ENCODE measurements at places on chromosomes 1 and 21.

DNA sequence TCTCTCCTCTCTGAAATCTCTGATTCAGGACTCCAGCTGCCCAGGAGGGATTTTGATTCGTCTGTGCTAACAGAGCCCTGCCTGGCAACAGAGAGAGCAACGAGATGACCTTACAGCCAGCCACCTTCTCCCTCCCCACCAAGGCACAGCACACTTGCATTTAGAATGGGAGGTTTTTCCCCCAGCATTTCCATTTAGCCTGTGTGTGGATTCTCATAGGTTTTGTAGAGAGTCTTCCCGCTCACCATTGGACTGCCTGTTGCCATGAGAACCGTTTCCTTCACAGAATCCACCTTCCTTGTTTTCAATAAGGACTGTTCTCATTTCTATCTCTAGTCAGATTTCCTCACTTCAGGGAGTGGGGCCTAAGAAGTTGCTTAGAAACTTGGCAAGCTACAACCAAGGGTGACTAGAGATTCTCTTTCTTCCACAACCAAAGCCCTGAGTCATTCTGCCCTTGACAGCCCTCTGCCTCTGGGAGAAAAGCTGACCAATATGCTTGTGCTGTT is 5.8 kb upstream of the IKBKE start:
- H3K4me1 ChIP-seq = no peaks in the 10 kb centered on the region
- H3K4me3 ChIP-seq = no peak overlapping the region
- peaks cover 4% of the 10 kb centered on the region for H3K36me3 ChIP-seq
- no peak overlapping the region for H3K27ac ChIP-seq
- DNase-seq = no peak
- H3K27me3 ChIP-seq = peaks cover 28% of the 10 kb centered on the region

- peaks cover 4% of the 10 kb centered on the region for H3K4me1 ChIP-seq
- H3K4me3 ChIP-seq = no peak overlapping the region
- no peaks in the 10 kb centered on the region for H3K36me3 ChIP-seq
- H3K27me3 ChIP-seq = peaks cover 27% of the 10 kb centered on the region
- H3K27ac ChIP-seq = no peak overlapping the region
- no peak for DNase-seq
Measured at GRCh38 chr21:41115851-41116250, 52.1 kb upstream of the BACE2 start.

- no peaks in the 10 kb centered on the region for H3K4me1 ChIP-seq
- H3K4me3 ChIP-seq = no peak overlapping the region
- H3K36me3 ChIP-seq = peaks cover 23% of the 10 kb centered on the region
- no peak for DNase-seq
- H3K27ac ChIP-seq = peak overlapping the region; percentile 33
- H3K27me3 ChIP-seq = no peaks in the 10 kb centered on the region
Measured at GRCh38 chr1:24161270-24161669, 18.3 kb upstream of the IL22RA1 start.

DNA sequence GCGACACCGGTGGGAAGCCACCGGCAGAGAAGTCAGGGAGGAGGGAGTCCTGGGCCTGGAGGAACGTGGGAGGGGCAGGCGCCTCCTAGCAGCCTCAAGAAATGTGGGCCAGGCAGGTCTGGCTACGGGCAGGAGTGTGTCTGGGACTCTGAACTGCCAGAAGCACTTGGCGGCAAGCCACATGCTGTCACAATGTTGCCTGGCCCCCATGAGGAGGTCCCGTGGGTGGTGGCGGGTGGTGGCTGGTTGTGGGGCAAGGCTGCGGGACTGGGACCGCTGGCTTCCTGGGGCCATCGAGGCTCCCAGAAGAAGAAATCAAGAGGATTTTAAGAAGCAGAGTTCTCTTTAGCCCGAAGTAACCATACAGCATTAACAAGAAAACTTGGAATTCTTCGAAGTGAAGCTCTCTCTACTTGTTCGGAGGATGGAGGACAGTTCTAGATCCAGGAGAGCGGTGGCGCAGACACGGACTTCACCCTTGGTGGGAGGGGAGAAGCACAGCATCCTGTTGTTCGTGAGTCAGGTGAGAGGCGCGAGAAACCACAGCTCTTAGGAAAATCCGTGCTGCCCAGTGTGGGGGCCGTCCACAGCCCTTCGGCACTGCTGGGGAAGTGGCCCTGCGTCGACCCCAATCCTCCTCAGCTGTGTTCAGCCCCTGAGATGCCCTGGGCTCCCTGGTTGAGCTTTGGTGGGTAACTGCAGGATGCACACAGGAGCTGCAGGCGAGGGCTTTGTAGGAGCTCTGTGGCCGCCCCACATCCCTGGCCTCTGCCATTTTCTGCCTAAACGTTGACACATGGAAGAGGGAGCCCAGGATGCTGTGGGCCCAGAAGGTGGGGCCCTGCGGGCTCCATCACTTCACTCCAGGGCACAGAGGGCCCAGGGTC is 12.4 kb downstream of the SKI start:
- H3K36me3 ChIP-seq = peaks cover 4% of the 10 kb centered on the region
- no peak overlapping the region for H3K4me3 ChIP-seq
- no peak for DNase-seq

DNA sequence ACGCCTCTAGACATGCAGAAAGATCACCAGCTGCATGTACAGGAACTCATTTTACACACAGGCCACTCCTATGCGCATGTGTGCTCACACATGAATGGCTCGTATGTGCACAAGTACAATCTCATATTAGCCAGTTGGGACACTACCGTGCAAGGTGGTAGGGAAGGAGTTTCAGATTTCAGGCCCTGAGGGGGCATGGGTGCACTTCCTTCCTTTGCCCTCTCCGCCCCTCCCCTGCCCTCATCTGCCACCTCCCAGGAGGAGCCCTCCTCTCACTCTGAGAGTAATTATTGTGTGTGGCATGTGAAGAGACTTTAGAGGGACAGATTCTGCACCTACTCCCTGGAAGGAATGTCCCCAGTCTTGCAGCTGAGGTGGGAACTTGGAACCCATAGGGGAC is 14.8 kb downstream of the EDN2 start:
- no peak overlapping the region for H3K27ac ChIP-seq
- DNase-seq = no peak
- no peak overlapping the region for H3K4me3 ChIP-seq
- peaks cover 15% of the 10 kb centered on the region for H3K4me1 ChIP-seq
- H3K27me3 ChIP-seq = peaks cover 3% of the 10 kb centered on the region

GRCh38 chr1:9347095-9347850 is 54.6 kb downstream of the SPSB1 start:
- DNase-seq = no peak
- no peak overlapping the region for H3K27ac ChIP-seq
- peaks cover 20% of the 10 kb centered on the region for H3K4me1 ChIP-seq
- H3K27me3 ChIP-seq = no peaks in the 10 kb centered on the region
- H3K4me3 ChIP-seq = no peak overlapping the region

DNA sequence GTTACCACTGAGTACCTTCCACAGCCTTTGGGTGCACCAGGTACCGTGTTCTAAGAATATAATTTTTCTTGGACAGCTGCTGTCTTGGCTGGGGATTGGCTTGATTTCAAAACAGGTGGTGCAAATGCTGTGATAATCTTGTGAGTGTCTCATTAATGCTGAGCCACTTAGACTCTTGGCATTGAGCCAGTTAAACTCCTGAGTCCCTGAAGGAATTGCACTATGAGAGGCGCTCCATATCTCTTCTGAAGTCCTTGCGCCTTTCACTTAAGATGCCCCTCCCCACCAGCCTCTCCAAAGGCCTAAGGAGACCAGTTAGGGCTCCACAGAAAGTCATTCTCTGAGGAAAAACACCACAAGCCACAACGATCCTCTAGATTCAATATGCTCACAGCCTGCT is 51.0 kb downstream of the BACH1 start:
- H3K4me3 ChIP-seq = no peak overlapping the region
- peaks cover 23% of the 10 kb centered on the region for H3K4me1 ChIP-seq
- H3K36me3 ChIP-seq = peaks cover 21% of the 10 kb centered on the region
- no peak overlapping the region for H3K27ac ChIP-seq
- H3K27me3 ChIP-seq = no peaks in the 10 kb centered on the region

GRCh38 chr1:233735331-233735730 is 121.4 kb downstream of the KCNK1 start:
- H3K4me3 ChIP-seq = no peak overlapping the region
- no peak for DNase-seq
- no peaks in the 10 kb centered on the region for H3K36me3 ChIP-seq
- H3K27me3 ChIP-seq = no peaks in the 10 kb centered on the region
- H3K4me1 ChIP-seq = no peaks in the 10 kb centered on the region

DNA sequence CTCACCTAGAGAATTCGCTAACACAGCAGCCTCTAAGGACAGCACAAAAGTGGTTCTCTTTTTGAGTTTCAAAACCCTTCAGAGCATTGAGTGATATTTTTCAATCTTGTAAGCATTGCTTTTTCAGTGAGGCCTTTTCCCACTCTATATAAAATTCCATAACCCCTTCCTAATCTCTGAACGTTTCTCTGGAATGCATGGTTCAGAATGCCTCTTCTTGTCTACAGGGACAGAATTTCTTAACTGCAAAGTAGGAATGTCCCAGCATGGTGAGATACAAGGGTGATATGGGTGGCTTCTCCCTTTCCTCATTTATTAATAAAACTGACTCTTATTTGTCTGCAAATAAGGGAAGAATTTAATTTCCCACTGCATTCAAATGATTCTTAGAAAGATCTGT is 377.9 kb downstream of the LTN1 start:
- H3K36me3 ChIP-seq = no peaks in the 10 kb centered on the region
- DNase-seq = no peak
- H3K4me1 ChIP-seq = no peaks in the 10 kb centered on the region
- H3K27me3 ChIP-seq = no peaks in the 10 kb centered on the region
- H3K4me3 ChIP-seq = no peak overlapping the region

- peaks cover 4% of the 10 kb centered on the region for H3K36me3 ChIP-seq
- no peaks in the 10 kb centered on the region for H3K27me3 ChIP-seq
- H3K4me3 ChIP-seq = no peak overlapping the region
- no peak for DNase-seq
- H3K4me1 ChIP-seq = peaks cover 10% of the 10 kb centered on the region
- no peak overlapping the region for H3K27ac ChIP-seq
Measured at GRCh38 chr1:109634771-109635750, 15.4 kb downstream of the AMPD2 start.

GRCh38 chr1:48775831-48776392 is 779 bp downstream of the BEND5 start:
- peaks cover 4% of the 10 kb centered on the region for H3K27me3 ChIP-seq
- peak overlapping the region; percentile 100 for H3K4me3 ChIP-seq
- H3K27ac ChIP-seq = peak overlapping the region; percentile 93
- peaks cover 42% of the 10 kb centered on the region for H3K4me1 ChIP-seq
- no peak for DNase-seq
- peaks cover 9% of the 10 kb centered on the region for H3K36me3 ChIP-seq

DNA sequence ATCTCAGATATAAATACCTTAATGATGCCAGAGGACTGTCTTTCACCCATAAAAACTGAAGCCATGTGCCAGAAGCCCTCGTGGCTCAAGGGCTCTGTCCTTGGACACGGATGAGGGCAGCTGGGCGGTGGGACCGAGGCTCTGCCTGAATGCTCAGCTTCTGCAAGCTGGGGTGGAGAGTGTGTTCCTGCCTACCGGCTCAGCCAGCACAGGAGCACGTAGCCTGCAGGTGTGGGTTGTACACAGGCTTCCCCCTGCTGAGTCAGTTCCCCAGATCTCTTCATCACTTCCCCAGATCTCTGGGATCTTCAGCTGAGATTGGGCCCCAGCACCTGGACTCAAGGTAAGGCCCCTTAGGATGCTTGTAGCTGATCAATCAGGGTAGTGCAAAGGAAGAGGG is 15.4 kb downstream of the KCNJ15 start:
- H3K27ac ChIP-seq = no peak overlapping the region
- peaks cover 22% of the 10 kb centered on the region for H3K27me3 ChIP-seq
- no peak for DNase-seq
- H3K36me3 ChIP-seq = no peaks in the 10 kb centered on the region

DNA sequence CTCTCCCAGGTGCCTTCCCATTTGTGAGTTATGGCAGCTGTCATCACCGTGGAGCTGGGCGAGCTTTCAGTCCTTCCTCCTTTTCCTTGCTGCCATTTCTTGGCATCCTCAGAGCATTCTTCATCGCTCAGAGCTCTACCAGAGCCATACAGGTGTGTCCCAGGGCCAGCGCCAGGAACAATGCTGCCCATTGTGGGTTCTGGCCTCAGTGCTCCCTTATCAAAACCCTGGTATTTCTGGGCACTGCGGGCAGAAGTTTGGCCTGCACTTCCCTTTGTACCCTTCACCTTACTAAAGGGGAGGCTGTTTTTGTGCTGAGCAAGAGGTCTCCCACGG is 28.5 kb downstream of the RASSF5 start:
- no peak for DNase-seq
- H3K36me3 ChIP-seq = peaks cover 2% of the 10 kb centered on the region
- peaks cover 13% of the 10 kb centered on the region for H3K27me3 ChIP-seq
- no peaks in the 10 kb centered on the region for H3K4me1 ChIP-seq
- no peak overlapping the region for H3K4me3 ChIP-seq

GRCh38 chr1:45796381-45796780 is 7.0 kb upstream of the MAST2 start:
- H3K27me3 ChIP-seq = peaks cover 8% of the 10 kb centered on the region
- H3K4me1 ChIP-seq = no peaks in the 10 kb centered on the region
- no peak overlapping the region for H3K27ac ChIP-seq
- DNase-seq = no peak

- H3K27ac ChIP-seq = no peak overlapping the region
- no peak for DNase-seq
- H3K27me3 ChIP-seq = no peaks in the 10 kb centered on the region
- no peaks in the 10 kb centered on the region for H3K4me1 ChIP-seq
Measured at GRCh38 chr21:38777531-38777930, 28.2 kb upstream of the ETS2 start.

DNA sequence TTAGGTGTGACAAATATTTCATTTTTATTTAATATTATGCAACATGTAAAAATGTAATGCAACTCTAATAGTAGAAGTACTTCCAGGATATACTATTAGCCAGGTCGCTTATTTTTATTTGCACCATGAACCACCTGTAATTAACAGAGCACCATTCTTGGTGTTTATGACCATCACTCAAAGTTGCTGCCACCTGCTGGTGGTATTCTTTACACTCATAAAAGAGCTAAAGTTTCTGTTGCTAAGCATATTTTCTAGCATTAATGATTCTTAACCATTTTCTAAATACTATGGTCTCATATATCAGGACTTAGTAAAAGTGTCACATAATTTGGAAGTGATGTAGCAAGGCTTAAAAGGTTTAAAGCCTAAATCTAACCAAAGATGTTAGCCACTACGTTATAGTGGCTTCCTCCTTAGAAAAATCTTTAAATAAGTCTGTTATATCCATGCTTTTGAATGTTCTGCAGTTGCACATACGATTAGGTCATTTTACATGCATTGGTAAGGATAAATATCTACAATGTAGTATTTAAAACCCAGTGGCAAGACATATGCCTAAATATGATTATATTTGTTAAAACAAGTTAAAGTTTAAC is 244.5 kb downstream of the NEGR1 start:
- no peak for DNase-seq
- H3K4me1 ChIP-seq = no peaks in the 10 kb centered on the region
- H3K27ac ChIP-seq = no peak overlapping the region
- no peaks in the 10 kb centered on the region for H3K27me3 ChIP-seq
- no peaks in the 10 kb centered on the region for H3K36me3 ChIP-seq

DNA sequence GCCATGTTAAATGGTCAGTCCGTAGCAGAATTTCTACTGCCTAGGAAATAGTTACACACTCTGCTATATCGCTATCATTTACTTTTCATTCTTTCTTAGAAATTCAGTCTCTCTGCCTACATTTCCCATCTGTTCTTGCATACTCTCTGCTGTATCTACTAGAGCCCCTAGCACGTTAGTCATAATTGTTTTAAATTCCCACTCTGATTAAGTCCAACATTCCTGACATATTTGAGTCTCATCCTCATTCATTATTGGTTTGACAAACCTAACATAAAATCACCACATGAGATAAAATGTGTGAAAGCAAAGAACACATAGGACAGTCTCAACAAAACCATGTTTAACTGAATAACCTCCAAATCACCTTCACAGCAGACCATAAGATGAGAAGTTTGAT is 513.6 kb downstream of the PLPP3 start:
- no peak for DNase-seq
- peaks cover 2% of the 10 kb centered on the region for H3K4me1 ChIP-seq
- no peaks in the 10 kb centered on the region for H3K36me3 ChIP-seq
- H3K27ac ChIP-seq = no peak overlapping the region
